ENCODE measurements at places on chromosomes 13 and 19.

- DNase-seq = peak; percentile 67
Observed at GRCh38 chr19:42325896-42326771, 699 bp downstream of the MEGF8 start.

GRCh38 chr19:5472286-5472685 is 17.1 kb downstream of the ZNRF4 start:
- DNase-seq = no peak

DNA sequence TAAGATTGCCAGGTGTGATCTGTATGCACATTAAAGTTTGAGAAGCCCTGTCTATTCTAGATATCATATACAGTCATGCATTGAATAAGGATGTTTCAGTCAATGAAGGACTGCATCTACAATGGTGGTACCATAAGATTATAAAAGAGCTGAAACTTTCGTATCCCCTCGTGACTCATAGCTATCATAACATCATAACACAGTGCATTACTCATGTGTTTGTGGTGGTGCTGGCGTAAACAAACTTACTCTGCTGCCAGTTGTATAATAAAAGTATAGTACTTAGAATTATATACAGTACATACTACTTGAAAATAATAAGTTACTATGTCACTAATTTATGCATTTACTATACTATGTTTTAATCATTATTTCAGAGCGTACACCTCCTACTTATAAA is 489.3 kb downstream of the GPC6 start:
- DNase-seq = no peak

DNA sequence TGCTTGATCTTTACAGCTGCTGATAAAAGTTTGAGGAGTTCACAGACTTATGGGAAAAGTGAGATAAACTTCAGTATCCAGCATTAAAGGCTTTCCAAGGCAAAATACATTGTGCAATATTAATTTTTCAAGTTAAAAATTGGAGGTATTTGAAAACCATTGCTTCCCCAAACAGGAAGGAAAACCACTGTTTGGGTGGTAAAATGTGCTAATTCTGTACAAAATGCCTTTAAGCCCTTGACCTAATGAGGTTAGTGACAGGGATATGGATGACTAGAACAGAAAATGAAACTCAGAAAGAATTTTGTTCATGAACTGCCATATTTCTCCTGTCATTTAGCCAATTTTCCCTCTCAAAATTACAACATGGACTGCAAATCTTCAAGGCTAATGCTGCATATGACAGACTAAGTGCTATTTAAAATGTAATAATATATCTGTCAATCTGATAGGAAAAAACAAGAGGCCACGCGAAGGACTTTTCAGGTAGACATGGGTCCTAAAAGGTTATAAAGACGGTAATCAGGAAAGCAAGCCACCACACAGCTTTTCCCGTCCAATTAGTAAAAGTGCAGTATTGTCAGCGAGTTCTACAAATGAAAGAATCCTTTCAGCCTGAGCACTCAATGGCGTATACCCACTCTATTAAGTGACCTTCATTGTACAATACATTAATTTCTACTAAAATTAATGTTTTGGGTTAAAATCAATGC is 212.8 kb downstream of the ENOX1 start:
- DNase-seq = no peak

DNA sequence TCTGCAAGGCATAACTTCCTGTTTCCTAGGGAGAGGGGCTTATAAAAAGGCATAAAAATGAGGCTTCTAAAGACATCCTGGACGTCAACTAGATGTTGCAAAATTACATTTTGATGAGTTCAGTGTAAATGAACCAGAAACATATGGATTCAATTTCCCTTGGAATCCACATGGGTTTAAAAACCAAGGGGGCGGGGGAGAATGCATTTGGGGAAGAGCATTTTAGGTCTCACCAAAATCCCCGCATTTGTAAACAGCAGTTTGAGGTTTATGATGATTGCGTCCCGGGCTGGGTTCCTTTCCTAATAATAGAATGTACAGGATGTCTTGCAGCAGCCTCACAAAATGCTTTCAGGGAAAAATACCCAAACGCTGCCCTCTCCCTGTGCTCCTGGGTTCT is 407.8 kb downstream of the ZNF536 start:
- DNase-seq = no peak

- DNase-seq = no peak
Observed at GRCh38 chr19:10885201-10886169, 14.1 kb downstream of the CARM1 start.

DNA sequence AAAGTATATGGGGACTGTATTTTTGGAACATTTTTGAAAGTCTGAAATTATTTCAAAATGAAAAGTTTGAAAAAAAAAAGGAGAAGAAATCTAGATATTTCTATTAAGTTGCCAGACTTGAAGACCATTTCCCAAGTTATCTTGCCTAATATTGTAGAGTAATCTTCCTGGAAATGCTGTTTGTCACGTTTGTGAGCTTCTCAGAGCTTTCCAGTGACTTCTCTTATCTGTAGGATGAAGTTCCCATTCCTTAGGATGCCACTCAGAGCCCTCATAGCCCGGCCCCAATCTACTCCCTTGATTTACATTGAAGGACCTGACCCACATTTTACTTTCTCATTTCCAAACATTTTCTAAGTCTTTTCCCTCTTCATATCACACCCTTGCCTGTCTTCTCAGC is 23.6 kb downstream of the CEACAM8 start:
- DNase-seq = no peak

DNA sequence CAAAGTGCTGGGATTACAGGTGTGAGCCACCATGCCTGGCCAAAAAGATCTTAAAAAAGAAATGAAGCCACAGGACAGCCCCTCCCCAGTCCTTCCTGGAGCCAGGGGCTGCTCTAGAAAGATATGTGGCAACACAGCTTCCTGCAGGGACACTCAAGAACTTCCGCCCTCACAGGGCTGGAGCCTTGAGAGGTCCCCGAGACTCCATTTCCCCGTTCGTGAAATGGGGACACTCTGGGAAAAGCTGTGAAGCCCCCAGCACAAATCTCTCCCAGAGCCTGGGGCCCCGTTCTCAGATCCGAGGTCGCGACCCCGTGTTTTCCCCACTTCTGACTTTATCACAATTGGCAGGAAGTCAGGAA is 2.5 kb upstream of the GPX4 start:
- no peak for DNase-seq

GRCh38 chr19:29781386-29782259 is 30.2 kb upstream of the CCNE1 start:
- DNase-seq = peak; percentile 1

DNA sequence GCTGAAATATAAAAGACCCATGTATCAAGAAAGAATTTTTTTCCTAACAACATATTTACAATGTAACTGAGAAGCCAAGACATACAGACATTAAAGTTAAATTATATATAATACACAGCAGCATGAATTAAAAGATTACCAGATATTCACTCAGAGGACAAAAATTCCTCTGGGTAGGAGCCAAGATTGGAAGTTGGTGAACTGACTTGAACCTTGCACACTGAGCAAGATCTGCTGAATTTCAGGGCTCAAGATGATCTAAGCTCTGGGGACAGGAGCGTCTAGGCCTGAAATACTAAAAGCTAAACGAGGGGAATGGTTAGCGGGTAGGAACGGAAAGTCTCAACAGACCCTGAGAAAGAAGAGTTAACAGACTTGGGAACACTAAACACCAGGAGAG is 8.5 kb downstream of the FOXO1 start:
- no peak for DNase-seq

- DNase-seq = no peak
Observed at GRCh38 chr13:25686831-25687470, 315.2 kb downstream of the ATP8A2 start.
